Natural killer cell (primary cell): ENCODE measurements at places on chromosomes 7 and 10. TPM values are rescaled to one million over a fixed set of nuclear protein-coding genes. Genes with fewer than 3 reads are reported as not detected.

WEE2 gene
- 0.68 TPM for total RNA-seq

HOXA2 gene
- total RNA-seq = not detected

PTF1A gene
- total RNA-seq = not detected

LIPM gene
- total RNA-seq = not detected

TMEM213 gene
- not detected for total RNA-seq

SPDYE8 gene
- not detected for total RNA-seq

CTTNBP2 gene
- total RNA-seq = not detected

FEZF1 gene
- not detected for total RNA-seq

CRHR2 gene
- total RNA-seq = not detected

SH2B2 gene
- 1.6 TPM for total RNA-seq

TAS2R3 gene
- 0.79 TPM for total RNA-seq

KLF14 gene
- not detected for total RNA-seq

FBXL13 gene
- 0.85 TPM for total RNA-seq

CYP2C19 gene
- not detected for total RNA-seq
